ENCODE measurements at places on chromosomes 7 and 10. TPM values are rescaled to one million over a fixed set of nuclear protein-coding genes. Genes with fewer than 3 reads are reported as not detected.

PLAU gene
- 18.2 TPM for total RNA-seq

OR13A1 gene
- total RNA-seq, result not detected

PRLHR gene
- 23.1 TPM for total RNA-seq

PON1 gene
- not detected for total RNA-seq

HABP2 gene
- not detected for total RNA-seq

OR9A2 gene
- not detected for total RNA-seq

KIF20B gene
- total RNA-seq, result 2.5 TPM

DNA sequence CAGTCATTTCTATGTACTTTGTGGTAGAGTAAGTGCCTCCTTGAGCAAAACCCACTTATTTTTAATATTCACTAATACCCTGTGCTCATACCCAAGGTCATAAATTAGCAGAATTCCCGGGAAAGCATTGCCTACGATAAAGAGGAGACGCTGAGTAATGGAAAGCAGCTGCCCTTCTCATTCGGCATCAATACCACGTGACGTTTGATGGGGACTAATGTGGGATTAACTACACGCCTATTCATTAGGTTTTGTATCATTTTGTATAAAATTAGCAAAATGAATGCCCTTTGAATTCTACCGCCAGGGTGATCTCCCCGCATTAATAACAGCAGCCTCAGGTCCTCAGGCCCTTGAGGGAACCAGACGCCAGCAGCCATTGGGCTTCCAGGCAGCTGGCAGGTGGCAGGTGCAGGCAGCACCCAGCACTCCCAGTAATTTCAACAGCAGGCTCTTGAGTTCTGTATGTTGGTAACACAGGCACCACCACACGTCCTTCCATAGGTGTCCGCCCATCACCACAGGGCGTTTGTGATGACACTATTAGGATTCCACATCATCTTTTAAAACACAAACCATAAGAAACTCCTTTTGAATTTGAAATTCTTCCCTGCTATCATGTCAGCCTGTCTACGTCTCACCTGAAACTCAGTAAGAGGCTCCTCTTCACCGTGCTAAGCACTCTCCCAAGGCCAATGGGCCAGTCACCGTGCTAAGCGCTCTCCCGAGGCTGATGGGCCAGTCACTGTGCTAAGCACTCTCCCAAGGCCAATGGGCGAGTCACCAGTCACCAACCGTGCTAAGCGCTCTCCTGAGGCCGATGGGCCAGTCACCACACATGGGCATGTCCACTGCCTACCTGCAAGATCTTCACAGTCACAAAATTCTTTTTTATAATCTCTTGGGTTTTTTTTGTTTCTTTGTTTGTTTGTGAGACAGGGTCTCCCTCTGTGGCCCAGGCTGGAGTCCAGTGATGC, 509.4 kb downstream of the PTPRN2 start:
- no peak overlapping the region for H3K4me3 ChIP-seq
- no peak overlapping the region for H3K27ac ChIP-seq
- no peak for DNase-seq
- no peaks in the 10 kb centered on the region for H3K27me3 ChIP-seq
- H3K4me1 ChIP-seq, result no peaks in the 10 kb centered on the region

DNA sequence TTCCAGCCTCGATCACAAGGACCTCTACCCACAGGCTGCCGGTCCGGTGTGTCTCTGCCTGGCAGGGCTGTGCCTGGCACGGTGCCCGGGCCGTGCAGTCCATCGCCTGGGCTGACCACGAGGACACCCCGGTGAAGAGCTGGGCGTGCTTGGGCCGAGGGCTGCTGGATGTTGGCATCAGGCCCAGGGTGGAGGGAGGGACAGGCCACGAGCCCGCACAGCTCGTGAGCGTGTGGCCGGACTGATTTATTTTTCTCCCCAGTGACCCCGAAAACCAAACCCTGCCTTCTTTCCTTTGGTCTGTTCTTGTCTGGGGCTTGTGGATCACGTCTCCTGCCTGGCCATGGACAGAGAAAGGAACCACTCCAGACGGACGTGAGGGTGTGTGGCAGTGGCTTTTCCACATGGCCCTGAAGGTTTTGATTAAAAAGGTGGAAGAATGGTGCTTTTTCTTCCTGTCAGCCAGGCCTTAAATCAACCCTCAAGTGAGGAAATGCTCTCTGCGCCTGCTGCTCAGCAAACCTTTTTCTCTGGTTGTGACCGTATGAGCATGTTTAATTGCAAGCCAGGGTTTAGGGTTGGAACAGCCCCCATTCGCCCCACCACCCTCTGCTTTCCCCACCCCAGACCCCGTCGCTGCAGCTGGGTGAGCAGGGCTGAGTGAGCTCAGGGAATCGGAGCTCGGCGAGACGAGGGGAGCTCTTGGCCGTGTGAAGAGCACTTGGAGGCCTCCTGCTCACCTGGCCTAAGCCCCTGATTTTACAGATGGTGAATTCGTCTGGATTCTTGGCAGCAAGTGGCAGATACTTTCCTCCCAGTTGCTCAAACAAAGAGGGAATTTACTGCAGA, 130.1 kb downstream of the RGS10 start:
- peaks cover 33% of the 10 kb centered on the region for H3K4me1 ChIP-seq
- peak overlapping the region; percentile 88 for H3K27ac ChIP-seq
- H3K36me3 ChIP-seq, result no peaks in the 10 kb centered on the region
- no peak overlapping the region for H3K4me3 ChIP-seq
- H3K27me3 ChIP-seq, result no peaks in the 10 kb centered on the region

DNA sequence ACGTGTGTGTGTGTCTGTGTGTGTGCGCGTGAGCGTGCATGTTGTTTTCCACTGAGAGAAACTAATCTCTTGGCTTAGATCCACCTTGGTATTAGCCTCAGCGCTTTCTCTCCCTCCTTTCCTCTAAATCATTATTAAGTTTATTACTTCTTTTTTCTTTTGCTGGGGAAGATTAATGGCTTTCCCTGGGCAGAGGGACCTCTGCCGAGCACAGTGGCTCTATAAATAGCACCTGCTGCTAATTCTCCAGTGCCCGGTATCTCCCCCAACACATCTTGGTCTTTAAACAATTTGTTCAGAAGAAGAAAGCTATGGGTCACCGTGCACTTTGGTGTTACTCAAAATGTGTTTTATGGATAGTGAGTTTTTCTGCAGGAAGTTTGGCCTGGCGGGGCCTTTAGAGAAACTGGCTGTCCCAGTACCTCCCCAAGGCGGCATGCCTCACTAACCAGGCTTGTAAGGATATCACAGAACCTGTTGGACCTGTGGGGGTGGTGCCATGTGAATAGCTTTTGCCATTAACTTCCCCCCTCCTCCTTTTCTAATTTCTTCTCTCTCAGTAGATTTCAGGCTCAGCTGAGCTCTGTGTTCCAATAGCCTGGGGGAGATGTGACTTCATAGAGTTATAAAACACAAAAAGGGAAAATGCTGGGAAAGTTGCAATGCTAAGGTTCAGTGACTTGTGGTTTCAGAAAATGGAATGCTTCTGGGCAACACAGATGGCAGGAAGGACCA, 70.1 kb upstream of the RAB11FIP2 start:
- no peak overlapping the region for H3K4me3 ChIP-seq
- DNase-seq, result no peak
- no peaks in the 10 kb centered on the region for H3K27me3 ChIP-seq
- no peaks in the 10 kb centered on the region for H3K36me3 ChIP-seq
- peaks cover 21% of the 10 kb centered on the region for H3K4me1 ChIP-seq

- peaks cover 93% of the 10 kb centered on the region for H3K4me1 ChIP-seq
- DNase-seq, result no peak
- H3K36me3 ChIP-seq, result no peaks in the 10 kb centered on the region
- no peak overlapping the region for H3K4me3 ChIP-seq
- H3K27me3 ChIP-seq, result no peaks in the 10 kb centered on the region
- H3K27ac ChIP-seq, result peak overlapping the region; percentile 73
Measured at GRCh38 chr10:79246209-79246581, 101.1 kb upstream of the PPIF start.

GRCh38 chr10:16232441-16232840, 204.4 kb upstream of the PTER start:
- no peak overlapping the region for H3K27ac ChIP-seq
- DNase-seq, result no peak
- no peaks in the 10 kb centered on the region for H3K36me3 ChIP-seq
- no peaks in the 10 kb centered on the region for H3K4me1 ChIP-seq

DNA sequence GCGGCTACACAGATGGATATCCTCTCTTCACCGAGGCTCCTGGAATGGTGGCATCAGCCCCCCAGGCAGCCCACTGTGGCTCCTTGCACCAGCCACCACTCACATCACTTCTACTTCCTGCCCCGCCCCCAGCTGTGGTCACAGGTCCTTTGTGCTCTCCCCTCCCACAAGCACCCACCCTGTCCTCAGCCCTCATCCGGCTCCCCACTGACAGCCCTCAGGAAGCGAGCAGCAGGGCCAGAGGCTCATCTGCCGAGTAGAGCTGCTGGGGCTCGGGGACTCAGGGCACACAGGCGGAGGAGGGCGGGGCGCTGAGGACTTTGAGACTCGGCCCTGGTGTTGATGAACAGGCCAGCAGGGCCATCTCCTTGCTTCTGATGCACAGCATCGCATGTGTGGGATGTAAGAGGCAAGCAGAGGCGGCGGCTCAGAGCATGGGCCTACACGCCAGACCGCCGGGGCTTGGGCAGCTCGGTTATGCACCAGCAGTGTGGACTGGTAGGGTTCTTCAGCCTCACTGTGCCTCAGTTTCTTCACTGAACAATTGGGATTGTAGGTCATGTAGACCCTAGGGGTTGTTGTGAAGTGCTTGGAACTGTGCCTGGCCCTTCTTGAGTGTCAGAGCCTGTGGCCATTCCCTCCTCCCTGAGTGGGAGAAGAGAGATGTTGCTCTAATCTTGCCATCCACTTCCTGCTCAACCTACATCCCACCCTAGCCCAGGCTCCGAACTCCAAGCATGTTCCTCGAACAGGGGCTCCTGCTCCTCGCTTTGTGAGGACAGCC, at the start of gene PRF1:
PRF1 (minus strand) TSS at position 77 of the 784 bp plus-strand sequence. CDS start 1,839 bp downstream, outside the sequence.
- no peak within 1 kb of the TSS for H3K4me3 ChIP-seq
- DNase-seq, result no peak
- no peaks in the 10 kb centered on the region for H3K36me3 ChIP-seq
- H3K27me3 ChIP-seq, result no peaks in the 10 kb centered on the region
- H3K27ac ChIP-seq, result no peak within 1 kb of the TSS

- H3K27ac ChIP-seq, result peak overlapping the region; percentile 78
- peaks cover 23% of the 10 kb centered on the region for H3K4me1 ChIP-seq
- no peak overlapping the region for H3K4me3 ChIP-seq
Measured at GRCh38 chr10:73591935-73592699, 975 bp upstream of the USP54 start.

- H3K4me3 ChIP-seq, result no peak overlapping the region
- H3K27me3 ChIP-seq, result no peaks in the 10 kb centered on the region
- DNase-seq, result no peak
- H3K36me3 ChIP-seq, result no peaks in the 10 kb centered on the region
- no peak overlapping the region for H3K27ac ChIP-seq
Measured at GRCh38 chr10:121406823-121407545, 191.3 kb downstream of the FGFR2 start.

- peak overlapping the region; percentile 85 for H3K27ac ChIP-seq
- peak overlapping the region; percentile 72 for H3K4me3 ChIP-seq
- H3K4me1 ChIP-seq, result peaks cover 39% of the 10 kb centered on the region
- H3K27me3 ChIP-seq, result no peaks in the 10 kb centered on the region
- no peaks in the 10 kb centered on the region for H3K36me3 ChIP-seq
Measured at GRCh38 chr10:92238586-92239098, 52.2 kb downstream of the CPEB3 start.

- H3K27me3 ChIP-seq, result no peaks in the 10 kb centered on the region
- H3K4me1 ChIP-seq, result no peaks in the 10 kb centered on the region
- H3K27ac ChIP-seq, result no peak overlapping the region
- DNase-seq, result no peak
- H3K36me3 ChIP-seq, result no peaks in the 10 kb centered on the region
Measured at GRCh38 chr7:69840248-69840647, 242.0 kb downstream of the AUTS2 start.

DNA sequence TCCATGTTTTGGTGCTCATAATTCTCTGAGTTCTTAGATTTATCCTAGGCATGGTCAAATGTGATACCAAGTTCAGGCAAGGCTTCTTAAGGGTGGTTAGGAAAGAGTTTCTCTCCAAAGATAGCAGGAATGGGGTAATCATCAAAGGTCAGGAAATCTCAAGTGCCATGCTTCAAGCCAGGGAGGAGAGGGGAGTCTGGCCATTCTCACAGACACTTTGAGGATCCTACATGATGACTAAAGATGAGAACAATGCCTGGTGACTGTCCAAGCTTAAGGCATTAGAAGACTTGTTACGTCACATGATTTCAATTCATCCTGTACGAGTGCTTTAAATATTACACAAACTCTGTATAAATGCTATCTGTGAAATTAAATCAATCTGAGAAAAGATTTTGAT, 59.4 kb downstream of the POM121L12 start:
- DNase-seq, result no peak
- H3K36me3 ChIP-seq, result no peaks in the 10 kb centered on the region

- peak overlapping the region; percentile 4 for H3K4me3 ChIP-seq
- no peaks in the 10 kb centered on the region for H3K4me1 ChIP-seq
- no peaks in the 10 kb centered on the region for H3K27me3 ChIP-seq
- no peak for DNase-seq
- no peak overlapping the region for H3K27ac ChIP-seq
Measured at GRCh38 chr7:157502701-157503111, 165.9 kb downstream of the DNAJB6 start.

GRCh38 chr10:130531312-130531711, 395.1 kb downstream of the GLRX3 start:
- no peak for DNase-seq
- no peaks in the 10 kb centered on the region for H3K27me3 ChIP-seq
- no peaks in the 10 kb centered on the region for H3K36me3 ChIP-seq

DNA sequence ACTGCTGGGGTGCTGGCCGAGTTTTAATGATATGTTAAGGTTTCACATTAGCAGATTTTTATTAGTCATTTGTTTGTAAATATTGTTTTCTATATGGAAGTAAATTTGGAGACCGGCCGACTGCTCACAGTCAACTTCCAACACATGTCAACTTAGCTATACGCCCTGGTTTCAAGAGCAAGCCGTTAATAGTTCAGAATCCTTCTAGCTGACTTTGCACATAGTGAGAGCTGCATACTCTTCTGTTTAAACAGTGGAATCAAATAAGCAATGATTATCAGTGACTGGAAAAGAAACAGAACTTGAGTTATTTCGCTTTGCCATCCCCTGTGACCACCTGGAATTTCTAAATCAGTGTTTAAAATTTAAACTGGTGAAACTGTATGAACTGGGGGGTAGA, 109.9 kb downstream of the PFKFB3 start:
- no peaks in the 10 kb centered on the region for H3K4me1 ChIP-seq
- no peaks in the 10 kb centered on the region for H3K27me3 ChIP-seq
- no peak overlapping the region for H3K27ac ChIP-seq
- no peak for DNase-seq

DNA sequence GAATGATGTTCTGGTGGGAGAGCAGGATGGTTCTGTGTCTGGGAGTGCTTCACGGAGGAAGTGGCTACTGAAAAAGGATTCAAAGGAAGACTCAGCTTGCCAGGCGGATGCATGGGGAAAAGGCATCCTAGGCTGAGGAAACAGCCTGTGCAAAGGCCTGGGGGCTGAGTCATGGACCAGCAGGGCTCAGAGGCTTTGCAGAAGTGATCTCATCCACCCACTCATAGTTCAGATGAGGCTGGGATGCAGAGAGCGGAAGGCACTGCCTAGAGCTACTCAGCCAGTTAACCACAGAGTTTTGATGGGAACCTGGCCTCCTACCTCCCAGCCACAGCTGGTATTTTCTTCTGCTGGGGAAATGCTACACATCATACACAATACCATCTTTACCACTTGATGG, 15.8 kb upstream of the ADAMTS14 start:
- no peaks in the 10 kb centered on the region for H3K36me3 ChIP-seq
- no peak overlapping the region for H3K4me3 ChIP-seq
- H3K4me1 ChIP-seq, result peaks cover 7% of the 10 kb centered on the region

- peaks cover 59% of the 10 kb centered on the region for H3K4me1 ChIP-seq
- DNase-seq, result no peak
- peak overlapping the region; percentile 56 for H3K4me3 ChIP-seq
- H3K27ac ChIP-seq, result peak overlapping the region; percentile 73
- no peaks in the 10 kb centered on the region for H3K36me3 ChIP-seq
- no peaks in the 10 kb centered on the region for H3K27me3 ChIP-seq
Measured at GRCh38 chr10:71217266-71218045, 5.1 kb downstream of the UNC5B start.

Measured in vagina (tissue), 2 donors.